Fibroblast of villous mesenchyme (primary cell): ENCODE measurements at places on chromosomes 3 and 15. TPM values are rescaled to one million over a fixed set of nuclear protein-coding genes. Genes with fewer than 3 reads are reported as not detected.

Gene GADL1
- total RNA-seq, result not detected in 2 replicates

Gene RTP1
- total RNA-seq, result not detected in 2 replicates

DNA sequence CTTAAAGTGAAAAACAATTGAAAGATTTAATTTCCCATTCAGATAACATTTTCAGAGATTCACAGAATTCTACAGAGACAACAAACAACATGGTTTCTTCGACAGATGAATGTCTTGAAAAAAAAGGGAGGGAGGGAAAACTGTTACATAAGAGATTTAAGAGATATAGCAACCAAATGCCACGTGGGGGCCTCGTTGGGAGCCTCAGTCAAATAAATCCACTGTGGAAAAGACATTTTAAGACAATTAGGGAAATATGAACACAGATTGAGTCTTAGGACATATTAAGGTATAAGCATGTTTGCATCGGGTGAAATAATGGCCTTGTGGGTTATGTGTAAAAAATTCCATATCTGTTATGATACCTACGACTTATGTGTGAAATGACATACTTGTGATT lies 5.0 kb upstream of the PRRT3 start:
- DNase-seq, result no peak

- no peak for DNase-seq
Observed at GRCh38 chr3:46422617-46423016, 15.6 kb downstream of the CCRL2 start.

- no peak for DNase-seq
Observed at GRCh38 chr3:66744986-66745385, 244.2 kb upstream of the LRIG1 start.

DNA sequence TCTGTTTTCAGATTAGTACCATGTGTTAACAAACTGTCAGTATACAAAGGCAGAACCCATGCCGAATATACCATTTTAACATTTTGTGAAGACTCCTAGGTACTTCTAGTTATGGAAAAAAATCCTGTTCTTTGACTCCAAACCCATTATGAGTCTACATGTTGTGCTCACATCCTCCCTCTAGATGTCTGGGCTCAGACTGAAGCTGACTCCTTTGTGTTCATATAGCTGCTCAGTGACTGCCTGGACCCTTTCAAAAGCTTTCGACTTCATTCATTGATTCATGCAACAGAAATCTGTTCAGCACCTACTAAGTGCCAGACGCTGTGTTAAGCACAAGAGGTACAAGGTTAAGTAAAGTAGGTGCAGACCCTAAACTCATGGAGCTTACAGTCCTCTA lies 60.5 kb downstream of the MEGF11 start:
- DNase-seq, result no peak

GRCh38 chr3:79257791-79258190 lies 510.0 kb downstream of the ROBO1 start:
- DNase-seq, result no peak

GRCh38 chr3:14284694-14285547 lies 106.3 kb downstream of the LSM3 start:
- DNase-seq, result no peak

GRCh38 chr3:134938029-134938525 lies 143.0 kb downstream of the EPHB1 start:
- no peak for DNase-seq

GRCh38 chr3:125313060-125313635 lies 62.0 kb downstream of the ZNF148 start:
- DNase-seq, result peak; percentile 26

Gene LSM3
- total RNA-seq, result 5.5 and 7.3 TPM in 2 replicates

Gene IFRD2
- total RNA-seq, result 82.0 and 83.1 TPM in 2 replicates

Gene CCDC12
- total RNA-seq, result 18.6 and 25.4 TPM in 2 replicates

- peak; percentile 67 for DNase-seq
Observed at GRCh38 chr15:40249477-40250303, 10.8 kb downstream of the PAK6 start.

- no peak for DNase-seq
Observed at GRCh38 chr15:53453253-53454105, 306.0 kb downstream of the WDR72 start.

Gene CXCR6
- total RNA-seq, result under 0.01 TPM in 2 replicates

- DNase-seq, result peak; percentile 35
Observed at GRCh38 chr3:158097593-158098308, 8.5 kb downstream of the SHOX2 start.

DNA sequence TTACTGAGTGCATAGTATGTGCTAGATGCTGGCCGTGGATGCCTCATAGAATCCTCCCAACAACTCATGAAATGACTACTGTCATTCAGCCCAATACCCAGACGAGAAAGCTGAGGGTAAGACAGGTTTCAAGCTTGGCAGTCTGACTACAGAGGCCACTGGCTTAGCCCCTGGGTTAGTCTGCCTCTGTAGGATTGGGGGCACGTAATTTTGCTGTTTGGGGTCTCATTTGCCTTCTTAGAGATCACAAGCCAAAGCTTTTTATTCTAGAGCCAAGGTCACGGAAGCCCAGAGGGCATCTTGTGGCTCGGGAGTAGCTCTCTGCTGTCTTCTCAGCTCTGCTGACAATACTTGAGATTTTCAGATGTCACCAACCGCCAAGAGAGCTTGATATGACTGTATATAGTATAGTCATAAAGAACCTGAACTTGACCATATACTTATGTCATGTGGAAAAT lies 1.0 kb upstream of the CCR5 start:
- no peak for DNase-seq

- DNase-seq, result no peak
Observed at GRCh38 chr3:179848711-179849110, 188.0 kb downstream of the PEX5L start.

- no peak for DNase-seq
Observed at GRCh38 chr3:82224661-82225060, 463.2 kb upstream of the GBE1 start.

GRCh38 chr3:62214850-62215249 lies 158.5 kb downstream of the FEZF2 start:
- DNase-seq, result no peak

Gene GNB4
- total RNA-seq, result 71.5 and 87.2 TPM in 2 replicates

GRCh38 chr3:64008017-64008416 lies 15.3 kb downstream of the PSMD6 start:
- no peak for DNase-seq

Gene MFN1
- 52.5 and 70.4 TPM in 2 replicates for total RNA-seq

GRCh38 chr3:120646771-120647432 lies 35.1 kb downstream of the HGD start:
- DNase-seq, result no peak

GRCh38 chr3:190013943-190014924 lies 106.5 kb downstream of the P3H2 start:
- no peak for DNase-seq

DNA sequence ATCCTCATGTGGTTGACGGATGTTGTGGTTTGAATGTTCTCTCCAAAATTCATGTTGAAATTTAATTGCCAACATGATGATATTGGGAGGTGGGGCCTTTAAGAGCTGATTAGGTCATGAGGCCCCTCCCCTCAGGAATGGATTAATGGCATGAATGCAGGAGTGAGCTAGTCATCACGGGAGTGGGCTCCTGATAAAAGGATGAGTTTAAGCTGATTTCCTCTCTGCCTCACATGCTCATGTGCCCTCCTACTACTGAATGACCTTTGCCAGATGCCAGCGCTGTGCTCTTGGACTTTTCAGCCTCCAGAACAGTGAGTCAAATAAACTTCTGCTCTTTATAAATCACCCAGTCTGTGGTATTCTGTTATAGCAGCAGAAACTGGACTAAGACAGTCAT lies 111.2 kb downstream of the MYO5A start:
- peak; percentile 58 for DNase-seq

DNA sequence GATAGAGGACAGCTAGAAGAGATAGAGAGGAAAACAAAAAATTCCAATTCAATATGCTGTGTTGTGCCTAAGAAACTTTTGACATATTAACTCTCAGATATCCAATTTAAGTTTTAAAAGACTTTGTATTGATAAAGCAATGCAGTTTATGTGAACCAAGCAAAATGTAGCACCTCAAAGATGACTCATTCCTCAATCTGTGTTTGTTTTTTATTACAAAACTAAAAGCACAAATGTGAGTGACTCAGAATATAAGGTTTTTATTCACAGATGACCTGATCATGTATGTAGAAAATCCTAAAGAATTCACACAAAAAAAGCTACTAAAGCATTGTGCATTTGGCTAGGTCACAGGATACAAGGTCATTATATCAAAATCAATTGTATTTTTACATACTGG lies 11.1 kb downstream of the HCLS1 start:
- DNase-seq, result peak; percentile 11

GRCh38 chr15:45640616-45641015 lies 5.8 kb downstream of the SQOR start:
- DNase-seq, result peak; percentile 83

DNA sequence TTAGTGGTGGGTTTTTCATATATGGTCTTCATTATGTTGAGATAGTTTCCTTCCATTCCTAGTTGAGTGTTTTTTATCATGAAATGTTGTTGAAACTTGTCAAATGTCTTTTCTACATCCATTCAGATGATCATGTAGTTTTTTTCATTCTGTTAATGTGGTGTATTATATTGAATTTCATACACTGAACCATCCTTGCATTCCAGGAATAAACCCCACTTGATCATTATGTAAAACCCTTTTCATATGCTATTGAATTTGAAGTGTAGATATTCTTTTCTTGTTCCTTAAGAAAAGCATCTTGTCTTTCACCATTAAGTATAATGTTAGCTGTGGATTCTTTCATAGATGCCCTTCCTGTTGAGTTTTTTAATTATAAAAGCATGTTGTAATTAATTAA lies 42.9 kb downstream of the PIAS1 start:
- DNase-seq, result no peak

- DNase-seq, result no peak
Observed at GRCh38 chr15:74389241-74390048, 22.0 kb upstream of the CYP11A1 start.

Gene PIGBOS1
- total RNA-seq, result 7.3 and 8.1 TPM in 2 replicates

Gene GABRR3
- not detected in 2 replicates for total RNA-seq

- no peak for DNase-seq
Observed at GRCh38 chr15:65355988-65356353, 21.8 kb downstream of the IGDCC3 start.

Gene IRAK2
- 3.2 and 8.2 TPM in 2 replicates for total RNA-seq
